ENCODE measurements at places on chromosomes 5 and 9.

DNA sequence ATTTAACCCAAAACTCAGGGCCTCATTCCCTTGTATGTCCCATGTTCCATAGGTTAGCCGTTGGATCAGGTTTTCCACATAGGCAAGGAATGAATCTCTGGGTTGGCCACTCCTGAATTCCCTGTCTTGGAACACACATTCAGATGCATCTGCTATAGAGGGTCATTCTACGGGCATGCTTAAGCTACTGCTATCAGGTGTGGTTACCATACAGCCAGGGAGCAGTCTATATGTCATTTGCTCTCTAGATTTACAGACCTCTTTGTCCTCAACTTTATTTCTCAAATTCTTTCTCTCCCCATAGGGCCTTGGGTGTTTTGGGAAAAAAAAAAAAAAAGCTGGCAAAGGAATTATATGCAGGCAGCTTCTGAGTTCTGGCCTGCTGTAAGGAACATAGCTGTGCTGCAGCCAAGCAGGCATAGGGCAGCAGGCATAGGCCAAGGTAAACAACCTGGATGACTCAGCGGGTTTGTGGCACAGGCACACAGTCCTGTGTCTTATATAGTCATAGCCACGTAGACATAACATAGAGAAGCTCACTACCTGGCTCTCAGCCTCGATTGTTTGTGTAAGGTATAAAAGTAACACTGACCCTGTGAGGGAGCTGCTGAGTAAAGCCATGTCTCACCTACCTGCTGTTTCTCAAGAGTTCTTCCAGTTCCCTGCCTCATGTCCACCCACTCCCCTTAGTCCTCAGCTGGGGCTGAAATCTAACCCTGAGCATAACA lies 141.5 kb downstream of the OSTF1 start:
- no peak for DNase-seq

DNA sequence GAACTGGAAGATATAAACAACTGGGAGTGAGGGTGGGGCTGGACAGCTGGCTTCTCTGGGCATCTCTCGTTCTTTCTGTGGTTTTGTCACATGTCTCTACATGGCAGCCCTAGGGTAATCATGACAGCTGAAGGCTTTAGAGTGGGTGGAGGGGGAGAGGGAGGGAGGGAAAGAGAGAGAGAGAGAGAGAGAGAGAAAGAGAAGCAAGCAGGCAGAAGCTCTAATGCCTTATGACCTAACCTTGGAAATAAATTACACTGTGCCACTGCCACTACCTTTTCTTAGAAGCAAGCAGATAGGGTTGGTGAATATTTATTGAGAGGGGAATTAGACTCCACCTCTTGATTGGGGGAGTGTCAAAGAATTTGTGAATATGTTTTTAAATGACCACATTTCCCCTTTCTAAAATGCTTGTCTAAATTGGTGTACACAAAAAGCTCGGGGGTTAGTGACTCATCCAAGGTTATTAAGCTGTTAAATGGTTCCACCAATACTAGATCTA lies 2.6 kb upstream of the DAPK1 start:
- DNase-seq, result no peak

DNA sequence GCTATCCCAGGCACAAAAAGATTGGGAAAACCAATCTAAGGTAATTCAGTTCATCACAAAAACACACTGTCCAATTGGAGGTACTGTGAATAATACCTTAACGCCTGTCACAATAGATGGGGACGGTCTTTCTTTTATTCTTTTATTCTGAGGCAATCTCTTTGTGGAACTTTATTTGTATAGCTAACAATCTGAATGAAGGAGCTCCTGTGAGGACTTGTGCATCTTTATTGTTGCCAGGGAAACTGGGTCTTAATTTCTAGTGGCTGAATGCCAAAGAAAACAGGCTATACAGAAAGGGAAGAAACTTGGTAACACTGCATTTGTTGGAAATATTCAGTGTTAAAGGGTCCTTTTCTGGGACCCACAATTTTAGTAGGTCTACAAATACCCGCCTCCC lies 546.9 kb upstream of the C9orf72 start:
- no peak for DNase-seq

GRCh38 chr5:16245249-16245648 lies 65.7 kb upstream of the MARCHF11 start:
- no peak for DNase-seq

DNA sequence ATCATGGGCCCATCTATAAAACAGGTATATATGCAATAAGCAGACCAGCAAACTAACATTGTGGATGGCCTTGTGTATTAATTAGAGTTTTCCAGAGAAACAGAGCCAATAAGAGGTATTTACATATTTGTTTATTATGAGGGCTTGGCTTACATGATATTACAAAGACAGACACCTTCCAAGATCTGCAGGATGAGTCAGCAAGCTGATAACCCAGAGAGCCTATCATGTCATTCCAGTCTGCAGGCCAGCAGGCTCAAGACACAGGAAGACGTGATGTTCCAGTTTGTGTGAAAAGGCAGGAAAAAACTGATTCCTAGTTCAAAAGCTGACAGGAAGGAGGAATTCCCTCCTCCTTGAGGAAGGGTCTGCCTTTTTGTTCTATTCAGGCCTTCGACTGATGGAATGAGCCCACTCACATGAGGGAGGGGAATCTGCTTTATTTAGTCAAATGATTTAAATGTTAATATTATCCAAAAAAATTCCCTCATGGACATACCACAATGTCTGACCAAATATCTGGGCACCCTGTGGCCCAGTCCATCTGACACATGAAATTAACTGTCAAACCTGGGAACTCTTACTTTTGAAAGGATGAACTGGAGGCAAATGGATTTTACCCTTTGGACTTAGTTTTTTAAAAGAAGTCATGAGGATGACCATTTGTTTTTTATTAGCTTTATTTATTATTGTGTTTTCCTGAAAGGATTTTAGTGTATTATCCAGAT lies 161.2 kb upstream of the CHD1 start:
- no peak for DNase-seq

- no peak for DNase-seq
Measured at GRCh38 chr9:111832449-111832848, 37.7 kb upstream of the SHOC1 start.

- DNase-seq, result no peak
Measured at GRCh38 chr5:93017849-93018248, 563.2 kb downstream of the NR2F1-AS1 start.

DNA sequence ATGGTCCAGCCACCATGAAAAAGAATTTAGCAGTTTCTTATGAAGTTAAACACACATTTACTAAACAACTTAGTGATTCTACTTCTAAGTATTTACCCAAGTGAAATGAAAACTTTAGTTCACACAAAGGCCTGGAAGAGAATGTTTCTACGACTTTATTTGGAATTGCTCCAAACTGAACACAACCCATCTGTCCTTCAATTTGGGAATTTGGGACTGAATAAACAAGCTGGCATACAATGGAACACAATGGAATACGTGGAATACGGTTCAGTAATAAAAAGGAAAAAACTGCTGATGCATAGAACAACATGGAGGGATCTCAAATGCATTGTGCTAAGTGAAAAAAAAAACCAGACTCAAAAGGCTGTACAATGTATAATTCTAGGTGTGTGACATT lies 44.6 kb upstream of the BASP1 start:
- DNase-seq, result no peak

DNA sequence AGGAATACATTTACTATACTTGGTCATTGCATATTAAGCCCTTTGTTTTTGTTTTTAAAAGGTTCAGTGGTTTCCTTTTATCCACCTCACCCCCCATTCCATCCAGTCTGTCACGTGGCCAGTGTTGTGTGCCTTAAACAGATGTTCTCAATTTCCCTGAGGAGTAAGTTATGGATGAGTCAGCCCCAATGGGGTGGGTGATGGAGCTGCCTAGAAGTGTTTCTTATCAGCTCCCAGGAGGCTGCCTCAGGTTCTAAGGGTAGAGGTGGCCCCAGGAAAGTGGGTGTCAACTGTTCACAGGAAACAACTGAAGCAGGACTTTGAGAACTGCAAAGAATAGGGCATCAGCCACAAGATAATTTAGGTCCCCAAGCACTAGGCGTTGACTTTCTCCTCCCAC lies 41.1 kb downstream of the ACTBL2 start:
- DNase-seq, result peak; percentile 94

DNA sequence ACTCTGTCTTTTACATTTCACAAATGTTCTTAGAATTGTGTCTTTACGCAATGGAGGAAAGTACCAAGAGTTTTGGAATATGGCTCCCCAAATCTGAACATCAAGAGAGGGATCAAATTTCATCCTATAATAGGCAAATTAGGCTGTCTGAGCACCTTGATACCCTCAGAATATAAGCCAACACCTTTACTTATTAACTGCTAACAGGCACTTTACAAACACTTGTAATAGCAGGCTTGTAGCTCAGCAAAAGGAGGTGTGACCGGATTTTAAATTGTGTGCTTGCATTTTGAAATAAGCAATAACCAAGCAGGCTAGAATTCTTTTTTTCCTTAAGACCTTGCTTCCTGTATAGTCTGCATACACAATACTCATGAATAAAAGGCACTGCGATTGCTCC lies 92.0 kb downstream of the ATP10B start:
- no peak for DNase-seq

GRCh38 chr5:22916393-22916792 lies 63.2 kb upstream of the CDH12 start:
- DNase-seq, result no peak

Measured in smooth muscle cell of the brain vasculature (primary cell).